CD4-positive, alpha-beta T cell treated with Interleukin-15 for 1 hour (primary cell): ENCODE measurements at places on chromosomes 7 and 10.
A peak's percentile ranks its signal among the peaks of the same experiment; 100 is the strongest.

GRCh38 chr10:26440088-26440470 is 1.9 kb downstream of the APBB1IP start:
- DNase-seq, result no peak

- no peak for DNase-seq
Observed at GRCh38 chr10:10141782-10142382, 875.8 kb upstream of the CELF2 start.

DNA sequence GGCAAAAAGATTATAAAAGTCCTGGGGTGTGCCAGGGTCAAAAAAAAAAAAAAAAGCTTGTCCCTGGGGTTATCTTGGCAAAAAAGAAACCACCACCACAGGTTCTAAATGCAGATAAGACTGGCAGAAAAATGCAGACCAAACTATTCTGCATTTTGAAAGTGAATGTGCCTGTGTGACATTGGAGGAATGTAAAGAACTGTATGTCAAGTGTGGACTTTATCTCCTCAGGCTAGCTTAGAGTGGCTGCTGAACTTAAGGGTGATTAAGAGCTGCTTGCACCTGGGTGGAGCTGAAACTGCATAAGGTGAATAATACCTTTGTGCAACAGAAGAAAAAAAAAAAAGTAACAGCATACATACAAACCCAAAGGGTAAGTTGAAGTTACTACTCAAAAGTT is 1.3 kb upstream of the NAPEPLD start:
- DNase-seq, result no peak

GRCh38 chr7:20030915-20031362 is 186.2 kb downstream of the MACC1 start:
- no peak for DNase-seq

- no peak for DNase-seq
Observed at GRCh38 chr10:119029613-119030420, at the start of gene NANOS1. NANOS1 (plus strand) TSS chr10:119029714; CDS start chr10:119029802, 88 bp downstream.

DNA sequence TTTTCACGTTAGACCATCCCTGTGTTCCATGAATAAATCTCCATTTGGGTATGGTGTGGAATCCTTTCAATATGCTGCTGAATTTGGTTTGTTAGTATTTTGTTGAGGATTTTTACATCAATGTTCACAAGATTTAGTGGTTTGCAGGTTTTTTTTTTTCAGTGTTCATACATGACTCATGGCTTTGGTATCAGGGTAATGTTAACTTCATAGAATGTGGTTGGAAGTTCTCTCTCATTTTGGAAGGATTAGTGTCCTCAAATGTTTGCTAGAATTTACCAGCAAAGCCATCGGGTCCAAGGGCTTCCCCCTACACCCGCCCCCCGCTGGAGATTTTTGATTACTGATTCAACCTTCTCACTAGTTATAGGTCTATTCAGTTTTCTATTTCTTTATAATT is 398.0 kb downstream of the NXPH1 start:
- no peak for DNase-seq

DNA sequence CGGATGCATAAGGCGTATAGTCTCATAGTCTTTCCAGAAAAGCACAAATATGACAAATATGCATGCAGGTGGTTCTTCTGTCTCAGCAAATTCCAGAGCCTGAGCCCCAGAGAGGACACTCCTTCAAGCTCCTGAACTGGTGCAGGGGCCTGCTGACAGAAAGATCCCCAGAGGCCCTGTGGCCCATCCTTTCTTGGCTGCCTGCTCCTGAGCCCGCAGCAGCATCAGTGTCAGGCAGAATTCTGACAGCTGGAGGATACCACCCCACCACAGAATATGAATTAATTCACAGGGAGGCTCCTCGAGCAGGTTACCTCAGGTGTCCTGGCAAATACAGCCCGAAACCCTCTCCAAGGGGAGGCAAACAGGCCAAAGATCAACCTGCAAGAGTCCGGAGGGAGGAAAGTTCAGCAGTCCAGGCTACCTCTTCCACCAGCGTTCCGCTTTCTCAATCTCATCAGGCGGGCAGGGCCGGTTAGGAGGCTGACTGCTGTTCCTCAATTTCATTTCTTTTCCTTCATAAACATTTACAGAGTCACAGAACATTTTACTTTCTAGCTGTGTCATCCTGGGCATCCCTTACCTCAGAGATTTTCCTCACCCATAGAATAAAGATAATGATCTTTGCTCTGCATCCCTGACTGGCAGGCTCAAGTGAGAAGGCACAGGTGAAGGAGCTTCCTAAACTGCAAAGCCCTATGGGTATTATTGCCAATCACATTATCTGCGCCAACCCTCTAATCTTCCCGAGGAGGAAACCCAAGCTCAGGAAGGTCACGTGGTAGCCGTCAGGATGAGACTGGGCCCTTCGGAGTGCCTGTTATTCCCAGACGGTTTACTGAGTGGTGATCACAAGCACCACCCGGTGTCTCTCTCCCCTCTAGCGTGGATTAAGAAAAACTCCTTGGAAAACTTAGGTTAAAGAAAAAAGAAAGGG is 1.4 kb downstream of the DNAJB12 start:
- no peak for DNase-seq

DNA sequence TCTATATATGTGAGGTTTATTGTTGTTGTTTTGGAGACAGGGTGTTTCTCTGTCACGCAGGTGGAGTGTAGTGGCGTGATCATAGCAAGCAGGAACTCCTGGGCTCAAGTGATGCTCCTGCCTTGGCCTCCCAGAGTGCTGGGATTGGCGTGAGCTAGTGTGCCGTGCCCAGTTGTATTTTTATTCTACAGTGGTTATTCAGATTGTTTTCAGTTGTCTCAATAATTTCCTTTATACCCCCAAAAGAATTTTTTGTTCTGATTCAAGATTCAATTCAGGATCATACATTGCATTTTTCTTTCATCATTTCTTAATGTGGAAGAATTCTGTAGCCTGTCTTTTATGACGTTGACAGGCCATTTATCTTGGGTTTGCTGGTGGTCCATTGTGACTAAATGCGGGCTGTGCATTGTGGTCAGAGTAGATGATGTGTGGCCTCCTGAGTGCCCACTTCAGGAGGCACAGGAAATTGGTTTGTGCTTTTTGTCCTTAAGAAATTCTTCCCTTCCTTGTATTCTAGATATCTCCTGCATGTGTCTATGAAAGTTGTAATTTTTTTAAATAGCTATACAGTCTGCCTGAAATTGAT is 22.9 kb downstream of the RBM33 start:
- DNase-seq, result no peak

DNA sequence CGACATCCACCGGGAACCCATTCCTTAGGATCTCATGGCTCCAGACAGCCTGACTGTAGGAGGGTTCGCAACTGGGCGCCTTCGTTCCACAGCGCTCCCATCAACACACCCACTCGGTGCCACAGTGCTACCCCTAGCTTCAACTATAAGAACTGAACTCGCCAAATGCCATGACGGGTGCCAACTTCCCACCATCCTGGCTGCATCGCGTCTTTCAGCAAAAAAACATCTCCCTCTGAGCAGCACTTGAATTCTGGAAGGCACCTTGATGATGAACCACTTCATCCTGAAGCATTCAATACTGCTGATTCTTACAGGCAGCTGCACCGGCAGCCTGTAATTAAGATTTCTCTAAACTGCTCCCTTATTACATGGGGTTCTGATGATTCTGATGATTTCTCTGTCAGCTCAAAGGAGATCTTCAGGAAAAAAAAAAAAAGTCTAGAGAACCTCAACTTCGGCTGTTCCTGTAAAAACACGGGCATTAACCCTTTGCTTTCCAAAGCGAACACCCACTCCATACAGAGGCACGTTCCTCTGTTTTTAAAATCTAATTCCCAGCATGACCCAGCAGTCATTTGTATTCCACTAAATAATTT is 1.3 kb downstream of the CYTH3 start:
- DNase-seq, result peak; percentile 38

DNA sequence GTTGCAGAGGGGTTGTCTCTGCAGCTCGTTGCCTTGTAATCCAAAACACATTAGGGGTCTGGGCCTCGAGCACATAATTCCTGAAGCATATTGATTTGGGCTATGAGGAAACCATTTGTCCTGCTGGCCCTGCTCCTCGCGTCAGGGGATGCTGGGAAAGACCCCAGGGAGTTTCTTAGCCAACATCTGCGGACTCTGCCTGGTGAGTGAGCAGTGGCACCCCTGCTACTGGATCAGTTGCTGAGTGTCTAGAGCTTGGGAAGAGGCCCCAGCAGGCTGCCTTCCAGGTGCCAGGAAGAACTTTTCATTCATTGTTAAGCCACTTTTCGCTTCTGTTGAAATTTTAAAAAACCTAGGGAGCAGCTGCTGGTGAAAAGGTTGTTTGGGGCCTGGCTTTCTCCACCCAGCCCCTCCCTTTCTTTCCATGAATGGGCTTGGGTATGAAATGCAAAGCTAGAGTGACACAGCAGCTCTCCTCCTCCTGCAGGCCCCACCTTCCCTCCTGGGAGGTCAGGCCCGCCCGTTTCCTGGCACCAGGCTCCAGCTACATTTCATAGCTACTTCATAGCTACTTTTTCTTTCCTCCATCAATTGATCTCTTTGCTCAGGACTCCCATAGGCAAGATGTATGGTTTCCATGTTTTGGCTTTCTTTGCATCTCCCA is 26.8 kb downstream of the TACR2 start:
- DNase-seq, result no peak

DNA sequence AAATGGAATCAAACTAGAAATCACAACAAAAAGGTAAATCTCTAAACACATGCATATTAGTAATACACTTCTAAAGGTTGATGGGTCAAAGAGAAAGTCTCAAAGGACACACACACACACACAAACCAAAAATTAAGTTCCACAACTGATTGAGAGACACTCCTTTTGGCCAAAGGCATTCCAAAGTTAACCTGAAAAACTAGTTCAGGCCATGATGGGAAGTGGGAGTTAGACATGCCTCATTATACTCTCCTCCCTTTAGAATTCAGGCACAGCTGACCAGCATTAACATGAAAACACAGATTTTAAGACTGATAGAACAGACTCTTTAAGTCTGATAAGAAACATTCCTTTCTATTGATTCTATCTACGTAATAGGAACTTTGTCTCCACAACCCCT is 332.4 kb upstream of the IGFBP3 start:
- DNase-seq, result no peak

DNA sequence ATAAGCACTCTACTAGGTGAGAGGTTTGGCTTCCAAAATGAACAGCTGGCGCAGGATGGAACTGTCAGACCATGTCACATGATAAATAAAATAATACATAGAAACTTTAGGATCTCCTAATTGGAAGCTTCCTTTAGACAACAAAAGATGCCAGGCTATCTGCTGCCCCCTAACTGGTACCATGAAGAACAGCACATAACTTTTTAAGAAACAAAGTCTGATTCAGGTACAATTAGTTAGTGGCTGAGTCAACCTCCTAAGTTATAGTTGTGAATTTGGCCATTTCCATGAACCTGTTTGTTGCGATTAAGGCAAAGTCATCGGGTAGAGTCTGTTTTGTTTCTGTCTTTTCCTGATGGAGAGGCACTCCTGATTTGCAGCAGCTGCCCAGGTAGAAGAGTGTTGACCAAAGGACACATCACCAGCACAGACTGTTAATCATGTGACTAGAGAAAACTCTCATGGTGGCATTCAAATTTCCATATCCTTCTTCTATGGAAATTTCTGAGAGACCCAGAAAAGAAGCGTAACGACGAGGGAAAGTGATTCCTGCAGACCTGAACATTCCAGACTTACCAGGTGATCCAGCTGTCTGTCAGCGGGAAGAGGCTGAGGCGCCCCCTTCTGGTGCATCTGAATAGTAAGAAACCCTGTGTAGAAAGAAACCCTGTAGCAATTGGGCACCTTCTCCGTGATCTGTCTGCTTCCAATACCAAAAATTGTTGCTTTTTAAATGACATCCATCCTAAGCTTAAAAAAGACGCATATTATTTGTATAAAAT is 8.6 kb upstream of the INHBA start:
- DNase-seq, result no peak

DNA sequence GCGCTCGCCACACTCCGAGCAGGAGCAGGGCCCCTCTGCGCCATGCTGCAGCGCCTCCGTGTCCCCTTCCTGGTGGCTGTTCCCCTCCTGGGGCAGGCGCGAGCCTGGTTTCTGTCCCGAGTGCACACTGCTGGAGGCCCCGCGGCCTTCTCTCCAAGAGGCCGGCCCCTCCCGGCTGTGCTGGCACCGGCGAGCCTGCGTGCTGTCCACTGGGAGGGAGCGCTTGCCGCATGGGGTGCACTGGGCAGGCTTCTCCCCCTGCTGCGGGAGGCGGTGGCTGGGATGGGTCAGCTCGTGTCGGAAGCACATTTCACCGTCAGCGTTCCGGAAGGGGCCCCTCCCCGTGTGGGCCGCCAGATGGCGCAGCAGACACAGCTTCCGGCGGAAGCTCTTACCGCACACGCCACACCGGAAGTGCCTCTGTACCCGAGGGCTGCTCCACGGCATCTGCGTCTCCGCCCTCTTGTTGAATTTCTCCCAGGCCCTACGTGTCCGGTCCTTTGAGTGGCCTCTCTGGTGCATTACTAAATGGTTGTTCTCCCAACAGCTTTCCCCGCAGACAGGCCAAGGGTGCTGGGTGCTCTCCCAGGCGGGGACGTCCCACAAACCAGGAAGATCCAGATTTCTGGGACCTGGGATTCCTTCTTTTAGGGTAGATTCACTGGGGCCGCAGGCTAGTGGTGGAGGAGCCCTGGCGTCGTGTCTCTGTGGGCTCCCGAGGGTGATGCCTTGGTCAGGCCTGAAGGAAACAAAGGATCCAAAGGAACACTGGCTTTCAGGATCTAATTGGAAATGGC is 18.7 kb downstream of the ZNF786 start:
- peak; percentile 59 for DNase-seq

- no peak for DNase-seq
Observed at GRCh38 chr10:54137396-54137795, 663.6 kb downstream of the PCDH15 start.

GRCh38 chr7:151468217-151469018 is 28.5 kb upstream of the CRYGN start:
- no peak for DNase-seq

DNA sequence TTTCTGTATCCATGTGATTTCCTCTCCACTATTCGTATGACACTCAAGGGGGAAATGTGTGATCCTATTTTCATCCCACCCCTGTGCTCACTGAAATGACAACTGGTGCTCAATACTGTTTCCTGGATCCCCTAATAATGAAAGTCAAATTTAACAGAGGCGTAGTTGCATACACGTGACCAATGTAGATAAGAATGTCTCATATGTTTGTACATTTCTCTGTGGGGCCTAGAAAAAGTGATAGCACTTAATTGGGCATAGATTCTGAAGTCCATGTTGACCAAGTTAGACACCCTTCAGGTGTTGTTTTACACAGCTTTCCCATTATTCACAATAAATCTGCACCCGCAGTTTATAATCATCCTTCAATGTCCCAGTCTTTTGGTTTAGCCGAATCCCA is 59.1 kb downstream of the JAZF1 start:
- DNase-seq, result no peak

- DNase-seq, result no peak
Observed at GRCh38 chr7:55517191-55517633, 55.1 kb downstream of the VOPP1 start.

- DNase-seq, result no peak
Observed at GRCh38 chr7:156898938-156899337, 6.0 kb upstream of the LMBR1 start.

- no peak for DNase-seq
Observed at GRCh38 chr7:674454-675410, 51.8 kb upstream of the DNAAF5 start.
